ENCODE measurements at places on chromosomes 12 and 14.
A peak's percentile ranks its signal among the peaks of the same experiment; 100 is the strongest.

DNA sequence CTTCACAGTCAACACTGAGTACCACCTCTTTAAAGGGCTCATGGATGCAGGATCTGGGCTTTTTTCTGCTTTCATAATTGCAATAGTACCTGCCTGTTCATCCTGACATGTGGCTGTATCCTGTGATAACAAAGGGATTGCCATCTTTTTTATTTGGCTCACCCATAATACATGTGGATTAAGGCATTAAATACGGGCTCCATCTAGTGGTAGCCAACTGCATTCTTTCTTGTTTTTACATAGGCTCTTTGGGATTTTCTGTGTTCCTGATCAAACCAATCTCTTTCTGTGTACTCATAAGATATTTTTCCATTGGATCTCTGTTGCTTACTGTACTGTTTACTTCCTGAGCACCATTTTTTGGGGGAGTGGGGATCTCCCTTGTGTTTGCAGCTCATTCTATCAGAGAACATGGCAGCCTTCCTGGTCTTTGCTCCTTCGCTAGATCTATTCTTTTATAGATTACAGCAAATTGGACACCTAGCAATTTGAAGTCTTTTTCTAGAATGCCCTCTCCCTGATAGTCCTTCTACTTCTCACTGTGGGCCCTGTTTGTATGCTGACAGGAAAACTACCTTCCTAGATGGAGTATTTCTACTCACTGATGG, 723.4 kb upstream of the MDGA2 start:
- DNase-seq = peak; percentile 78

- DNase-seq = no peak
Measured at GRCh38 chr14:94671870-94672444, 59.8 kb downstream of the SERPINA3 start.

- DNase-seq = no peak
Measured at GRCh38 chr14:103705504-103706284, 9.6 kb downstream of the XRCC3 start.

DNA sequence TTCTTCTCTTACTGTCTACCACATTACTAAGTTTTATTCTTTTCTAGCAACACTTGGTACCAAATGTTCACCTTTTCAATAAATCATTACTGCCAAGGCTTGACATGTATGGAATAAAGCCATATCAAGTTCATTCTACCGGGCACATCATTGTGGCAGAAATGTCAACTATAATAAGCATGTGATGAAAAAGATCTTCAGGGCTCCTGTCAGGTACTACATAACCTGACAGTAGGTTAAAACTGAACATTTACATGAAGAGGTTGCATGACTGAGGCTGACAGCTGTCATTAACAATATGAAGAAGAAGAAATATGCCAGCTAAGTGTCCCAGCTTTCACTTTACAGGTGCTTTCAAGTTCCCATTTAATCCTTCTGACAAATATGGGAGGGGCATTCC, 178.9 kb downstream of the KCNH5 start:
- no peak for DNase-seq

GRCh38 chr14:89336338-89336737, 80.7 kb downstream of the FOXN3 start:
- no peak for DNase-seq

GRCh38 chr14:54935958-54936357, 33.3 kb upstream of the GCH1 start:
- DNase-seq = no peak

DNA sequence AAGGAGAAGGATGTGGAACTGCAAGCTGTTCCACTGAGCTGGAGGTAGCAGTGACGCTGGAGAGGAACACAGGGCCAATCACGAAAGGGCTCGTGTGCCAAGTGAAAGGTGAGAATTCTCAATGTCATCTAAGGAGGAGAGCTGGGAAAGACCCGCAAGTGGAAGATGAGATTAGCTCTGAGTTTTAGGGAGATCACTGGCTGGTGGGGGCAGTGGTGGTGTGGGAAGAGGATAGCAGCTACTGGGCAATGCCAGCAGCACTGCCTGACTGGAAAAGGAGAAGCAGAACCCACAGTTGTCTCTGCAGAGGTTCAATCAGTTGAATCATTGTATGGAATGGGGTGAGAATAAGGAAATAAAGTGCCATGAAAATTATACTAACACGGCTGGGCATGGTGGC, 27.8 kb downstream of the SLC25A47 start:
- DNase-seq = no peak

- no peak for DNase-seq
Measured at GRCh38 chr14:65382586-65382985, 29.9 kb upstream of the FUT8 start.
